ENCODE measurements at places on chromosomes 2 and 18. TPM values are rescaled to one million over a fixed set of nuclear protein-coding genes. Genes with fewer than 3 reads are reported as not detected.

GRCh38 chr2:27954771-27955383, 64.3 kb downstream of the BABAM2 start:
- peaks cover 25% of the 10 kb centered on the region for H3K4me1 ChIP-seq
- no peaks in the 10 kb centered on the region for H3K36me3 ChIP-seq
- no peak overlapping the region for H3K27ac ChIP-seq
- H3K27me3 ChIP-seq = no peaks in the 10 kb centered on the region
- no peak overlapping the region for H3K4me3 ChIP-seq

- H3K27me3 ChIP-seq = no peaks in the 10 kb centered on the region
- H3K27ac ChIP-seq = no peak overlapping the region
- no peaks in the 10 kb centered on the region for H3K36me3 ChIP-seq
- no peak overlapping the region for H3K4me3 ChIP-seq
Observed at GRCh38 chr2:230905448-230906421, 19.3 kb downstream of the GPR55 start.

- H3K27me3 ChIP-seq = no peaks in the 10 kb centered on the region
- H3K4me1 ChIP-seq = no peaks in the 10 kb centered on the region
- H3K4me3 ChIP-seq = peak overlapping the region; percentile 69
- DNase-seq = peak; percentile 61
- no peak overlapping the region for H3K27ac ChIP-seq
Observed at GRCh38 chr2:38074764-38075506, 1.0 kb downstream of the CYP1B1 start.

- peaks cover 9% of the 10 kb centered on the region for H3K4me1 ChIP-seq
- DNase-seq = peak; percentile 83
- no peaks in the 10 kb centered on the region for H3K36me3 ChIP-seq
- H3K27me3 ChIP-seq = no peaks in the 10 kb centered on the region
Observed at GRCh38 chr2:241217320-241218031, 29.0 kb downstream of the ANO7 start.

Gene PSME4
- 30.5 TPM for total RNA-seq

DNA sequence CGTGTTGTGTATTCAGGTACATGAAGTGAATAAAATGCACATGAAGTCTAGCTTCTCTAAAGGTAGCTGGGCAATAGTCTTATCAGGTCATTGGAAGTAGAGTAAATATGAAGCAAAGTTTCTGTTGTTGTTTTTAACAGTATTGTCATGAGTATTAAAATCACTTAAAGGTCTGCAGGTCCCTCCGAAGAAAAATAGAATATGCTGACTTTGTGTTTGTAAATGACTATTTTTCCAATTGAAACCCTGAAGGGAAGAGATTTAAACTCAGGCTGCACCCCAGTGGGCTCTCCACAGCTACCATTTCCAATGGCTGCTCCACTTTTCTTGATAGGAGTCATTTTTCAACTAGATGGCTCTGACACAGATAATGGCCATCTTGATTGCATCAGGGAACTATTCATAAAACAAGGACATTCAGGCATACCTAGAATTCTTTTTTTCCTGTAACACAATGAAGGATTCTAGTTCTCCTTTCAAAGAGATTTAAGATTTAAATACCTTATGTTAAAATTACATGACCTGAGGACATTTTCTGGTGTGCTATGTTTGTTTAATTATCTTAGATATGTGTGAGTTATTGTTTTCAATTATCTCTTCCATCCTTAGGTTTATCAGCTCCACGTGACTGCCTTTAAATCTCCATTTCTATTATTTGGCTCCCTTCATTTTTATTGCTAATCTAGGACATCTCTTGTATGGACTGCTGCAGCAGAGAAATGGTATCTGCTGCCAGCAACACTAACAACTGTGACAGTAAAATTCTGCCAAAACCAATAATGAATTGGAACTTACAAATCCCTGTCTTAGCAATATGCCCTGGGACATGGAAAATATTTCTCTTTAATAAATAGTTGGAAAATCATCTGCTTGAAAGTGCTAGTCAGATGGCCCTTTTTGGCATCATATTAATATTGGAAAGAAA, 149.2 kb upstream of the NOSTRIN start:
- H3K4me3 ChIP-seq = no peak overlapping the region
- H3K27me3 ChIP-seq = no peaks in the 10 kb centered on the region
- H3K36me3 ChIP-seq = no peaks in the 10 kb centered on the region
- H3K4me1 ChIP-seq = no peaks in the 10 kb centered on the region
- H3K27ac ChIP-seq = no peak overlapping the region
- DNase-seq = no peak

GRCh38 chr2:60028849-60029565, 524.4 kb downstream of the BCL11A start:
- no peaks in the 10 kb centered on the region for H3K36me3 ChIP-seq
- no peaks in the 10 kb centered on the region for H3K27me3 ChIP-seq
- DNase-seq = no peak
- H3K27ac ChIP-seq = no peak overlapping the region
- no peaks in the 10 kb centered on the region for H3K4me1 ChIP-seq

GRCh38 chr2:229066121-229066715, 204.9 kb downstream of the PID1 start:
- DNase-seq = no peak
- no peak overlapping the region for H3K27ac ChIP-seq
- H3K36me3 ChIP-seq = no peaks in the 10 kb centered on the region
- no peaks in the 10 kb centered on the region for H3K4me1 ChIP-seq
- no peaks in the 10 kb centered on the region for H3K27me3 ChIP-seq

Gene DNAJC5G
- not detected for total RNA-seq

Gene PDE1A
- 0.58 TPM for total RNA-seq

DNA sequence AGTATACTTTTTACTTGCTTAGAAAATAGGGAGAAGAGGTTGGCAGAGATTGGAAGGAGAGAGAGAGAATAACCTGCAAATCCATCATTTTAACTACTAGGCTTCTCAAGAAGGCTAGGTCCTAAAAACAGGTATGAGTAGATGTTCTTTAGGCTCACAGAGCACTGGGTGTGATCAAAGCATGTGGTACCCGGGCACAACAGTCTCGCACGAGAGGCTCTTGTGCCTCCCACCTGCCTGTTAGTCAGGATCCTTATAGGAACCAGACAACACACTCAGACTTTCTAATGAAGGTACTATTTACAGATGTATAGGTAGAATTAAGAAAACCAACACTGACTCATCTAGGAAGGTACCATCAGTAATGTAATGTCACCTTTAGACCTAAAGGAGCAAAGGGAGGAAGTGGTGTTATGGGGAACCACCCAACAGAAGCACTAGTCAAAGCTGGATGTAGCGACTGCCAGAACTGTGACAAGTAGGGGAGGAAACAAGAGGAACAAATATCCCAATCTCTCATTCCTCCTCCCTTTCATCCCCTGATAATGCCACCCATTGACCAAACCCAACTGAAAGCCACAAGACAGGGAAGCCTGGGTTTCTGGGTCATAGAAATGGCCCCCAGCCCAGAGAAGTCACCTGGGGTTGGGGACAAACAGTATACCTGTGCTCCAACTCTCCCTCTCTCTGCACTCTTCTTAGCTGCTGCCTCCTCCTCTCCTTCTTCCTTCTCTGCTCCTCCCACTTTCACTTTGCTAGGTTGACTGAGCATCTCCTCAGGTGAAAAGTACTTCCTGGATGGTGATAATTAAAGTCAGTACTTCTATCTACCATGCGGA, 16.0 kb upstream of the MARCHF4 start:
- no peaks in the 10 kb centered on the region for H3K36me3 ChIP-seq
- no peak overlapping the region for H3K27ac ChIP-seq
- H3K4me1 ChIP-seq = no peaks in the 10 kb centered on the region
- no peaks in the 10 kb centered on the region for H3K27me3 ChIP-seq

DNA sequence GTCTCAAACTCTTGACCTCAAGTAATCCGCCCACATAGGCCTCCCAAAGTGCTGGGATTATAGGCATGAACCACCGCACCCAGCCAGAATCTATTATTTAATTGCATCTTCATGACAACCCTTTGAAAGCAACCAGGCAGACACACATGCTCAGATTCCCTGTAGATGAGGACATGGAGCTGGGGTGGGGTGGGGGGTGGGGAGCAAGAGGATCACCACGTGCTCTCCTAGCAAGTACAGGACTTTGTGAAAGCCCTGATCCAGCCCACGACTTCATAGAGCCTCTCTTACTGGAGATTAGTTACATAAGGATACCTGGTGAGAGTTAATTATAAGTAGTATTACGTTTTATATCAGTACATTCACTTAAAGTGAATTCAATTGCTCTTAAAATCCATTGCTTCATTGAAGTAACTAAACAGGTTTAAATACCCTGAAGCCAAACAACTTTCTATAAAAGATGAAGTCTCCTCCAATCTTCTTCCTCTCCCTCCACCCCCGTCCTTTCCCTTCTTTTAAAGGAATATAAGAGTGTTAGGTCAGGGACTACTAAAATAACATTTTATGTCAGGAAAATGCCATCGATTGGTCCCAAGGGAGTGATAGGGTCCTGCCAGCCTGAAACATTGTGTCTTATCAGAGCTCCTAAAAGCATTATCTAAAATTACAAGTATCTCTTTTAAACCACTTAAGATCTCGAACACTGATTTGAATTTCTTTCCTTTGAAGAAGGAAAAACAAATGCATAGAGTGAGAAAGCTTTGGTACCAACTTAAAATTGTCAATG, 123.9 kb downstream of the EPHA4 start:
- no peak overlapping the region for H3K4me3 ChIP-seq
- no peaks in the 10 kb centered on the region for H3K36me3 ChIP-seq

Gene MRPL44
- 24.4 TPM for total RNA-seq

Gene SNED1
- 8.2 TPM for total RNA-seq

- DNase-seq = no peak
- H3K27ac ChIP-seq = no peak overlapping the region
- H3K4me1 ChIP-seq = no peaks in the 10 kb centered on the region
- no peak overlapping the region for H3K4me3 ChIP-seq
Observed at GRCh38 chr2:46416739-46417403, 62.5 kb upstream of the TMEM247 start.

DNA sequence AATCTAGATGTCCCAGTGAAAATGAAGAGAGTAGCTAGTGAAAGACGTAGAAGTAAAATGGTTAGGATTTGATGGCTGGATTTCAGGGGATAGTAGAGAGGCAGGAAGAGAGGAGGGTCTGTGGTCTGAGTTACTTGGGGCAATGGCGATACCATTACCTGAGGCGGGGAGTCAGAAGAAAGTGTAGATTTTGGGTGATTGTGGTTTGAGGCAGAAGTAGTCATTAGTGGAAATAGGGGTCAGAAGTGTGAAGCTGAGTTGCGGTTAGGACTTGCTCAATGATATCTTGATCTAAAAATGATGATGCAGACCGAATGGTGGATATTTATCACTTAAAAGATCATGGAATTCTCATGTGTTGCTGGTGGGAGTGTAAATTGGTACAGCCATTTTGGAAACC, 41.0 kb downstream of the CEP192 start:
- peaks cover 11% of the 10 kb centered on the region for H3K36me3 ChIP-seq
- H3K27me3 ChIP-seq = no peaks in the 10 kb centered on the region
- no peak overlapping the region for H3K4me3 ChIP-seq
- H3K27ac ChIP-seq = no peak overlapping the region
- no peak for DNase-seq
- no peaks in the 10 kb centered on the region for H3K4me1 ChIP-seq

Gene ZRANB3
- 3.4 TPM for total RNA-seq

DNA sequence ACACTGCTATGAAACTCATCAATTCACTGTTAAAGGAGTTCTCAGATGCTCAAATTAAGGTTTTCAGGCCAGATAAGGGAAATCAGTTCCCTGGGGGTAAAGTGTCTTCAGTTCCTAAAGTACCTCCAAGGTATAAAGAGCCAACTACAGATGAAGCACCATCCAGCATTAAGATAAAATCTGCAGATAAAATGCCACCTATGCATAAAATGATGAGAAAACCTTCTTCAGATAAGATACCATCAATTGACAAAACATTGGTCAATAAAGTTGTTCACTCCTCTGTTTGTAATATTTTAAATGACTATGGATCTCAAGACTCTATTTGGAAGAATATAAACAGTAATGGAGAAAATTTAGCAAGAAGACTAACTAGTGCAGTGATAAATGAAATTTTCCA, 68.2 kb downstream of the FSIP2 start:
- H3K27me3 ChIP-seq = no peaks in the 10 kb centered on the region
- H3K4me3 ChIP-seq = no peak overlapping the region
- no peaks in the 10 kb centered on the region for H3K36me3 ChIP-seq
- no peaks in the 10 kb centered on the region for H3K4me1 ChIP-seq

- H3K27ac ChIP-seq = no peak overlapping the region
- H3K4me1 ChIP-seq = no peaks in the 10 kb centered on the region
- no peak for DNase-seq
Observed at GRCh38 chr2:3201281-3201680, 176.3 kb downstream of the EIPR1 start.

DNA sequence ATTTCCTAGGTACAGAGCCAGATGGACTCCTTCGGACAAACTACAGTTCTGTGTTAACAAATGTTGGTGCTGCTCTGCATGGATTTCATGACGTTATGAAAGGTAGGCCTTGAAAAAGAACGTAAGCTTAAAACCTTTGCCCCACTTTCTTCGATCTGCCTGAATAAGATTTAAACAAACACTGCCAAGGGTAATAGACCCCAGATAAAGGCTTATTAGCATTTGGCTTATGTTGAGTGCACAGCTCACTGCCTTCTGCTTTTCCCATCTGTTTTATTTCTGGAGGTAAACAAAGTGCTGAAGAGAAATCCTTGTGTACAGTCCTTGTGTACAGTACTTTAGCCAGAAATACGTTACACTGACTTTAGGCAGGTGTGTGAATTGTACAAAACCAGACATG, 50.0 kb upstream of the STON1 start:
- H3K4me3 ChIP-seq = no peak overlapping the region
- peak overlapping the region; percentile 45 for H3K27ac ChIP-seq
- H3K36me3 ChIP-seq = no peaks in the 10 kb centered on the region
- H3K27me3 ChIP-seq = no peaks in the 10 kb centered on the region
- DNase-seq = no peak

Gene CYP27C1
- total RNA-seq = not detected

- no peak overlapping the region for H3K4me3 ChIP-seq
- DNase-seq = no peak
- no peaks in the 10 kb centered on the region for H3K36me3 ChIP-seq
- no peak overlapping the region for H3K27ac ChIP-seq
- H3K4me1 ChIP-seq = no peaks in the 10 kb centered on the region
Observed at GRCh38 chr2:197378494-197379307, 56.1 kb downstream of the SF3B1 start.

DNA sequence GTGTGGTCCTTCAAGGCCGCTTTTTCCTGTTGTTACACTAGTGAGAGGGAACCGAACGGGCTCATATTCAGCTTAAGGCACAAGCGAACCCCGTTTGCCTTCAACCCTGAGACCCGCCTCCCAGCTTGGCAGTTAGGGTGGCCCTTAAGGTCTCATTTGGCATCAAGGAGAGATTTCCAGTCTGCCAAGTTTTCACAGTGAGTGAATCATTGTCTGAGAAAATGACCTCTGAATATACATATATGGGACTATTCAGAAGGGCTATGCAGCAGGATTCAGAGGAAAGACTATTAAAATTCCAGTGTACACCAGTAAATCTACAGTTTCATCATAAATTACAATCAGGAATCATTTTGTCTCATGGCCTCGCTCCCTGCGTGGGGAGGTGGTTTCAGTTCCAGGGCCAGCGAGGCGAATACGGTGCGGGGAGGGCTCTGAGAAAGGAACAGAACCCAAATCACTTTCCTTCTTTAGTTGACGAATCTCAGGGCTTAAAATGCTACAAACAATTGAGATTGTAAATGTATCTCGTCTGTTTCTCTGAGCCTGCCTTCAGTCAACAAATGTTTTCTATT, 231.4 kb downstream of the FAM210A start:
- H3K27me3 ChIP-seq = no peaks in the 10 kb centered on the region
- H3K4me1 ChIP-seq = no peaks in the 10 kb centered on the region
- no peak overlapping the region for H3K4me3 ChIP-seq
- no peaks in the 10 kb centered on the region for H3K36me3 ChIP-seq
- no peak for DNase-seq

- H3K36me3 ChIP-seq = no peaks in the 10 kb centered on the region
- no peaks in the 10 kb centered on the region for H3K27me3 ChIP-seq
- no peak overlapping the region for H3K4me3 ChIP-seq
- no peaks in the 10 kb centered on the region for H3K4me1 ChIP-seq
- no peak overlapping the region for H3K27ac ChIP-seq
- DNase-seq = no peak
Observed at GRCh38 chr2:1593371-1594122, 150.8 kb downstream of the PXDN start.

Gene SCRN3
- total RNA-seq = 21.1 TPM

Data from right lobe of liver (tissue), 6 donors.